ENCODE measurements at places on chromosomes 13 and 19.

- DNase-seq: no peak
Measured at GRCh38 chr19:38545596-38545995, 72.2 kb downstream of the MAP4K1 start.

GRCh38 chr19:16899566-16900075 lies 10.8 kb downstream of the F2RL3 start:
- no peak for DNase-seq

GRCh38 chr13:45909673-45910072 lies 58.1 kb upstream of the SIAH3 start:
- DNase-seq: no peak

DNA sequence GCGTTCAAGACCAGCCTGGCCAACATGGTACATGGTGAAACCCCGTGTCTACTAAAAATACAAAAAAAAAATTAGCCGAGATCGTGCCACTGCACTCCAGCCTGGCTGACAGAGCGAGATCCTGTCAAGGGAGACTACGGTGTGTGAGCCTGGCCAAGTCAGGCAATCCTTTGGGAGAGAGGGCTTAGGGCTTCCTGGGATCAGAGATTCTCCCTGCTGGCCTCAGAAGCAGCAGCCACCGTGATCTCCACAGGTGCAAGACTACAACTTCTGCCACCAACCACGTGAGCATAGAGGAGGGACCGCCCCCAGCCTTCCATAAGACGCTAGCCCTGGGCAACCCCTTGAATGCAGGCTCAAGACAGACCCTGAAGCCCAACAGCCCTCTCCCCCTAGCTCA lies 7.6 kb downstream of the MFSD12 start:
- DNase-seq: no peak

DNA sequence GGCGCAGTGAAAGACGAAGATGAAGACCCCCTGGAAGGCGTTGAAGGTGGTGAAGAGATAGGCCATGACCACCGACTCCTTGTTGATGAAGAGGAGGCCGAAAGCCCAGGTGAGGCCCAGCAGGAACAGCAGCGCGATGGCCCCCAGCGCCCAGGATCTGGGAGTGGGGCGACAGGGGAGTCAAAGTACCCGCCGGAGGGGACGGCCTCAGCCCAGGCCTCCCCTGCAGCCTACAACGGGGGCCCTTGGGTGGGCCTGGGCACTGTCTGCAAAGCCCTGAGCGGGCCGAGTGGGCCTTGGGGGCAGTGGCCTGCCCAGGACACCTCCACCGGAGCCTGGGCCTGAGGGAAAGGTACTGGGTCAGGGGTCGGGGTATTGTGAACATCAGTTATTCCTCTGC lies 19.0 kb upstream of the ASF1B start:
- no peak for DNase-seq

All from stimulated activated CD4-positive, alpha-beta T cell treated with anti-CD3 and anti-CD28 coated beads, Interleukin-4, amount 100 ng/mL, for 4 hours (primary cell).